Cerebellar nuclear complex (tissue), 1 donor: ENCODE measurements at places on chromosomes 6 and 20.

DNA sequence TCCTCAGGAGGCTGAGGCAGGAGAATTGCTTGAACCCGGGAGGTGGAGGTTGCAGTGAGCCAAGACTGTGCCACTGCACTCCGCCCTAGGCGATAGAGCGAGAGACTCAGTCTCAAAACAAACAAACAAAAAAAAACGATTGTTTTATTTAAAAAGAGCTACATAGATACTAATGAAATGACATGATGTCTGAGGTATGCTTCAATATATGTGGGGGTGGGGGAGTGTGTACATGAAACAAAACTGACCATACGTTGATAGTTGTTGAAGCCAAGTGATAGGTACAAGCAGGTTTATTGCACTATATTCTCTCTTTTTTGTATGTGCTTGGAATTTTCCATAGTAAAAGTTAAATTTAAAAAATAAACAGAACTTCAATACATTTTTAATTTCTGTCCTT lies 240.1 kb downstream of the TFAP2A start:
- DNase-seq = no peak

DNA sequence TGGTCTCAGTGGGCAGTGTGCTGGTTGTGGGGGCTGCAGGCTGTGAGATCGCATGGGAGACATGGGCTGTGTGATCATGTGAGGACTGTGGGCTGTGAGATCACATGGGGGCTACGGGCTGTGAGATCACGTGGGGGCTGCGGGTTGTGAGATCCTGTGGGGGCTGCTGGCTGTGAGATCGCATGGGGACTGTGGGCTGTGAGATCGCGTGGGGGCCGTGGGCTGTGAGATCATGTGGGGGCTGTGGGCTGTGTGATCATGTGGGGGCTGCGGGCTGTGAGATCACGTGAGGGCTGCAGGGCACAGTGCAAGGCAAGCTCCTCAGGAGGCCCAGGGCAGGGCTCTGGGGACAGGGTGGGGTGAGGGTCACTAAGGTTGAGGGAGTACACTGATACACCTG lies 140.5 kb upstream of the CST7 start:
- no peak for DNase-seq

DNA sequence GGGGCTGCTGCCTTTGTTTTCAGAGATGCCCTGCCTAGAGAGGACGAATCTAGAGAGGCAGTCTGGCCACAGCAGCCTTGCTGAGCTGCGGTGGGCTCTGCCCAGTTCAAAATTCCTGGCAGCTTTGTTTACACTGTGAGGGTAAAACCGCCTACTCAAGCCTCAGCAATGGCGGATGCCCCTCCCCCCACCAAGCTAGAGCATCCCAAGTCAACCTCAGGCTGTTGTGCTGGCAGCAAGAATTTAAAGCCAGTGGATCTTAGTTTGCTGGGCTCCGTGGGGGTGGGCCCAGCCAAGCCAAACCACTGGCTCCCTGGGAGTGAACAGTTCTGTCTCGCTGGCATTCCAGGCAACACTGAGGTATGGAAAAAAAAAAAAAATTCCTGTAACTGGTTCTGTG lies 970.9 kb downstream of the TBC1D32 start:
- DNase-seq = no peak

DNA sequence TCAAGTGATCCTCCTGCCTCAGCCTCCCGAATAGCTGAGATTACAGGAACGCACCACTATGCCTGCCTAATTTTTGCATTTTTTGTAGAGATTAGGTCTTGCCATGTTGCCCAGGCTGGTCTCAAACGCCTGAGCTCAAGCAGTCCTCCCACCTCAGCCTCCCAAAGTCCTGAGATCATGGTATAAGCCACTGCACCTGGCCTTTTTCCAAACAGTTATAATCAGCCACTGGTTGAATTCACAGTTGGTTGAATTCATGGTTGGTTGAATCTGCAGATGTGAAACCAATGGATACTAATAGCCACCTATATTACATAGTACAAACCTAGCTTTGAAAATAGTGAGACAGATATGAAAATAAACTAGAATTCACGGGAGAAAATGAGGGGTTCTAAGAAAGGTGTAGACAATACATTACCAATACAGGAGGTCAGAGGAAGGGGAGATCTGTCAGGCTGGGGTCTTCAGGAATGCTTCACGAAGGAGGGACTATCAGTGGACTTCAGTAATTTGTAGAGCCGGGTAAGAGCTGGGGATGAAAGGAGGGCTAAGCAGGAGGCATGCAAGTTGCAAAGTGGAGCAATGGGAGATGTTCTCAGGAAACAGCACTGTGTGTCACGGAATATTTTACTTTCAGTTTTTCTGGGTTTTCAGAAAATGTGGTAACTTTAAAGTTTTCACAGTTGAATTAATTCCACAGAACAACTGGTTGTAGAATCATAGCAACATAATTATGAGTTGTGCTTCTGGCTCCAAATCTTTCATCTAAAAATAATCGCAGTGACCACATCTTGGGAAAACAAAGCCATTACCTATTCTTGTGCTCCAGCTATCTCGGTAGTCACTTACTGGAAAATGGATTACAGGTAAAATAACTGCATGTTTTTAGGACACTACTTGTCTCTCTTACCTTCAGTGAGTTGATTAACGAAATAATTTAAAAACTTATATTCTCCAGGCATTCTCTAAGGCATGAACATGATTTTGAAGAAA lies 12.9 kb upstream of the CEP85L start:
- DNase-seq = no peak

DNA sequence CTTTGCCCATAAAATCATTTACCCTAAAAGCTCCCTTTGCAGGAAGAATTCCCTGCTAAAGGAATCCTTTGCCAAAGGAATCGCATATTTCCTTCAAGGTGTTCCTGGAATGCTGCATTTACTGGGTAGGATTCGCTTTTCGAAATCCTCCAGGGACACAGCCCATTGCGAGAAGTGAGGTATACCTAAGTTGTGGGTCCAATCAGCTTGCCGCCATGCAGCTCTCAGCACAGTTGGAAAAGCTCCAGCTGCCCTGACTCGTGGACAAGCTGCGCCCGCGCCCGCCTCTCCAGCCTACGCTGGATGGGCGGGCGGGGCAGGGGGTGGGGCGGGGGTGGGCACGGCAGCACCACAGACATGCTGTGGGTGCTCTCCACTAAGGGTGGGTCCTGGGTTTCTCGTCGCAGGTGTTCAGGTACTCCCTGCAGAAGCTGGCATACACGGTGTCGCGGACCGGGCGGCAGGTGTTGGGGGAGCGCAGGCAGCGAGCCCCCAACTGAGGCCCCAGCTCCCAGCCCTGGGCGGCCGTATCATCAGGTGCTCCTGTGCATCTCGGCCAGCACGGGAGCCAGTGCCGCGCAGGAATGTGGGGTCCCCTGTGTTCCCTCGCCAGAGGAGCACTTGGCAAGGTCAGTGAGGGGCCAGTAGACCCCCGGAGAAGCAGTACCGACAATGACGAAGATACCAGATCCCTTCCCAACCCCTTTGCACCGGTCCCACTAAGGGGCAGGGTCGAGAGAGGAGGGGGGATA lies 1.4 kb downstream of the NNAT start:
- no peak for DNase-seq

DNA sequence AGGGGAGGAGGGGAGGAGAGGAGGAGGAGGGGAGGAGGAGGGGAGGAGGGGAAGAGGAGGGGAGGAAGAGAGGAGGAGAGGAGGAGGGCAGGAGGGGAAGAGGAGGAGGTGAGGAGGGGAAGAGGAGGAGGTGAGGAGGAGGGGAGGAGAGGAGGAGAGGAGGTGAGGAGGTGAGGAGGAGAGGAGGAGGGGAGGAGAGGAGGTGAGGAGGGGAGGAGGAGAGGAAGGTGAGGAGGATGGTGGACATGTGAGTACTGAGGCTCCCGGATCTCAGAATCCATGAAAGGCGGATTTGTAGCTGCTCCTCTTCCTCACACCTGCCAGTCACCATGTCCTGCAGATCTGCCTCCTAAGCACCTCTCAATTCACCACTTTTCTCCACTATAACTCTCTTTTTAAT lies 59.8 kb downstream of the PSMB1 start:
- no peak for DNase-seq

- no peak for DNase-seq
Observed at GRCh38 chr6:137792160-137793033, 74.7 kb upstream of the TNFAIP3 start.

GRCh38 chr6:28807682-28808280 lies 116.0 kb downstream of the TRIM27 start:
- DNase-seq = no peak

DNA sequence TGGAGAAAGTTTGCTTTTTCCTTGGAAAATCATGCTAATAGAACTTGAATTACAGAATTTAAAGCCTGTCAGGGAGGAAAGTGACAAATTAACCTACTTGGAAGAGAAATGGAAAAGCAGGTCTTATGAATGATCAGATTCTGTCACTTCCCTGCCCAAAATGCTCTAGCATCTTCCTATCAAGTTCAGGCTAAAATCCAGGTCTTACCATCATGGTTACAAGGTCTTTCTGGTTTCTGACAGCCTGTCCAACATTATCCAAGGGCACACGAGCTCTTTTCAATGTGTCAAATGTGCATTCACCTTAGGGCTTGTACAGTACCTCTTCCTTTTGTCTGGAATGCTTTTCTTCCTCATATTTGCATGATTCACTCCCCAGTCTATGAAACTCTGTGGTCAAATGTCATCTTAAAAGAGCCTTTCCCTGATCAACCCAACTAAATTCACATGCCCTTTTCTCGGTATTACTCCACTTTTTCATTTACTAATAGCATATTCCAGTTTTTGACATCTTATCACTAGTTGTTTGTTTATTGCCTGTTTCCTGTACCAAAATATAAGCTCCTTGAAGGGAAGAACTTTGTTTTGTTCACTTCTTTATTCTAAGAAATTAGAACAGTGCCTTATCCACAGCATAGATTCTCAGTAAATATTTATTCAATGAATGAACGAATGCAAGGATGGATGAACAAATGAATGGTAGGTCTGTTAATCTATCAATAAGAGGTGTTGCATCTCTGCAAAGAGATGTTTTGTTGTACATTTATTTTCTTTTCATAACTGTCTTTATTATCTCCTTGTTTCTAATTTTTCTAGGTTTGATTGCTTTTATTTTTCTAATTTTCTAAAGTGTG lies 139.5 kb downstream of the BCAS1 start:
- DNase-seq = no peak

GRCh38 chr20:24647713-24648112 lies 178.3 kb downstream of the SYNDIG1 start:
- no peak for DNase-seq
